CD4-positive, alpha-beta T cell treated with Interleukin-12 subunit alpha and Interleukin-12 subunit beta, for 1 hour (primary cell): ENCODE measurements at places on chromosomes 13 and 19.

DNA sequence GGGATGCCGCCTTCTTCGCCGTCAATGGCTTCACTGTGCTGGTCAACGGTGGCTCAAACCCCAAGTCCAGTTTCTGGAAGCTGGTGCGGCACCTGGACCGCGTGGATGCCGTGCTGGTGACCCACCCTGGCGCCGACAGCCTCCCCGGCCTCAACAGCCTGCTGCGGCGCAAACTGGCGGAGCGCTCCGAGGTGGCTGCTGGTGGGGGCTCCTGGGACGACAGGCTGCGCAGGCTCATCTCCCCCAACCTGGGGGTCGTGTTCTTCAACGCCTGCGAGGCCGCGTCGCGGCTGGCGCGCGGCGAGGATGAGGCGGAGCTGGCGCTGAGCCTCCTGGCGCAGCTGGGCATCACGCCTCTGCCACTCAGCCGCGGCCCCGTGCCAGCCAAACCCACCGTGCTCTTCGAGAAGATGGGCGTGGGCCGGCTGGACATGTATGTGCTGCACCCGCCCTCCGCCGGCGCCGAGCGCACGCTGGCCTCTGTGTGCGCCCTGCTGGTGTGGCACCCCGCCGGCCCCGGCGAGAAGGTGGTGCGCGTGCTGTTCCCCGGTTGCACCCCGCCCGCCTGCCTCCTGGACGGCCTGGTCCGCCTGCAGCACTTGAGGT, 7.0 kb downstream of the MAP1S start:
- DNase-seq: no peak

DNA sequence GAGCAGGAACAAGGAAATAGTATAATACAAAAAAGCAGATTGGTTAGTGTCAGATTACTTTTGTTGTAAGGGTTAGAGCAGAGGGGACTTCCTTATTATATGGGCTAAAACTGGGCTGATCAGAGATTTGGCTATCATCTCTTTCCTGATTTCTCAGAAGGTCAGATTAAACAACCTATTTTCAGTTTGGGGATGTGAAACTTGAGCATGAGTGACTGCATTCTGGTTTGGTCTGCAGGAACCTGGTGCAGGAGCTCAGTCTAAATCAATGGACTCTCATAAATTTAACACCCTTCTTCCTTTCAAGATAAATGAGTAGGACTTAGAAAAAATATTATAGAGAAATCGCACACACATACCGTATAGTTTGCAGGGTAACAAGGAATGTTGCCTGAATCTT, 12.9 kb upstream of the RFXAP start:
- no peak for DNase-seq

GRCh38 chr13:36915896-36916640, 4.0 kb downstream of the SMAD9 start:
- DNase-seq: no peak

GRCh38 chr19:17304386-17305215, 1.1 kb upstream of the MRPL34 start:
- no peak for DNase-seq

GRCh38 chr13:107886118-107886517, 329.2 kb downstream of the LIG4 start:
- DNase-seq: no peak

DNA sequence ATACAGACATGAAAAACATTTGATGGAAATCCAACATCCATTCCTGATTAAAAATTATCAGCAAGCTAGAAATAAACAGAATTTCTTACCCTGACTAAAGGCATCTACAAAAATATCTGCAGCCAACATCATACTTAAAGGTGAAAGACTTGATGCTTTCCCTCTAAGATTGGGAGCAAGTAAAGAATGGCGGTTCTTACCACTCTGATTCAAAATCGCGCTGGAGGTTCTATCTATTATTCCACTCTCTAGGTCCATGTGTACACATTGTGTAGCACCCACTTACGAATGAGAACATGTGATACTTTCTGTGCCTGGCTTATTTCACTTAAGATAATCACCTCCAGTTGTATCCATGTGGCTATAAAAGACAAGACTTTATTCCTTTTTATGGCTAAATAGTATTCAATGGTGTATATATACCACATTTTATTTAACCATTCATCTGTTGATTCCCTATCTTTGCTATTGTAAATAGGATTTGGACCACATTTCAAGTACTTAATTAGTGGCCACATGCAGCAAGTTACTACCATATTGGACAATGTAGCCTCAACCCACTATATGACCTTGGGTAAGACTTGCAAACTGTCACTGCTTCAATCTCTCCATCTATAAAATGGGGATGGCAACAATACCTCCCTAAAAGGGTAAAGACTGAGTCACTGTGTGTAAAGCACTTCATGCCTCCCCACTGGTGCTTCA, 38.4 kb upstream of the CYP2A7 start:
- DNase-seq: no peak

GRCh38 chr13:79404985-79405384, 1.1 kb downstream of the RBM26 start:
- DNase-seq: no peak

DNA sequence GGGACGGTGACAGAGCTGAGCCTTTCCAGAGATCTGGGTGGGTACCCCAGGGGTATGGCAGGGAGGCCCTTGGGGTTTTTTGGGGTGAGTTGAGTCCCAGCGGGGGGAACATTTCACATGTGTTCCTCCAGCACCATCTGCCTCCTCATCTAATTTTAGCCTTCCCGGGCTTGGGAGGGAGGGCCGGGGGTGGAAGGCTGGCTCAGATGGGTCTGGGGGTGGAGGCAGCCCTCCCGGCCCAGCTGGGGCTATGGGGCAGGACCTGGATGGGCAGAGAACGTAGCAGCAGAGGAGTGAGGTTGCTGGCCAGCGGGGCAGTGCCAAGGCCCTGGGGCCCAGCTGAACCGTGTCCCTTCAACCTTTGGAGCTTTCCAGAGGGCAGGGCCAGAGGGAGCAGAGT, 23.5 kb downstream of the ADGRL1 start:
- DNase-seq: no peak

GRCh38 chr19:58067240-58067912, 8.3 kb downstream of the ZNF135 start:
- DNase-seq: no peak

GRCh38 chr19:5957170-5957569, 20.8 kb downstream of the RANBP3 start:
- DNase-seq: no peak

DNA sequence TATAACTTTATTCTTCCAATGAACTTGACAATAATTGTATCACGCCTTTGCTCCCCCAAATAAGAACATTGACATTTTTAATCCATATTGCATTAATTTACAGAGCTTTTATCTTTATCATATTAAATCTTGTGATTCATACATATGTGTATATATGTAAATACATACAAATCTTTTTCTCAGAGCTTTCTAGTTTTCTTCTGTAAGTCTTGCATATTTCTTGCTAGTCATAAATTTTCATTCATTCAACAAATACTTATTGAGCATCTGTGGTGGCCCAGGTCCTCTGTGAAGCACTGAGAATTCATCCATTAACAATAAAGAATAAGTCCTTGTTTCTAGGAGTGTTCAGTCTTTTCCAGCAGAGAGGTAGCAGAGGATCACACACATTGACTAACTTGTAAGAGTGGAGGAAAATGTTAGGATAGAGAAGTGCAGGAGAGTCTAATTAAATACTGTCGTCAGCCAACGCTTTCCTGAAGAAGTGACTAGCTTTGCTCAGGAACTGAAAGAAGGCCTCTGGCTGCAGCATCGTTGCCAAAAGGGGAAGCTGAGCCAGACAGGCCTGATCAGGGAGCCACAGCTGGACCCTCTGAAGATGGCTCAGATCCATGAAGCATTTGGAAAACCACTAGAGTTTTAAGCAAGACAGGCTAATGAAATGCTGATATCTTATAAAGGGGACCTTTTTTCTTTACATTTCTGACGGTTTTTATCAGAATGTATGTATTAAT, 38.6 kb upstream of the LAMP1 start:
- no peak for DNase-seq

DNA sequence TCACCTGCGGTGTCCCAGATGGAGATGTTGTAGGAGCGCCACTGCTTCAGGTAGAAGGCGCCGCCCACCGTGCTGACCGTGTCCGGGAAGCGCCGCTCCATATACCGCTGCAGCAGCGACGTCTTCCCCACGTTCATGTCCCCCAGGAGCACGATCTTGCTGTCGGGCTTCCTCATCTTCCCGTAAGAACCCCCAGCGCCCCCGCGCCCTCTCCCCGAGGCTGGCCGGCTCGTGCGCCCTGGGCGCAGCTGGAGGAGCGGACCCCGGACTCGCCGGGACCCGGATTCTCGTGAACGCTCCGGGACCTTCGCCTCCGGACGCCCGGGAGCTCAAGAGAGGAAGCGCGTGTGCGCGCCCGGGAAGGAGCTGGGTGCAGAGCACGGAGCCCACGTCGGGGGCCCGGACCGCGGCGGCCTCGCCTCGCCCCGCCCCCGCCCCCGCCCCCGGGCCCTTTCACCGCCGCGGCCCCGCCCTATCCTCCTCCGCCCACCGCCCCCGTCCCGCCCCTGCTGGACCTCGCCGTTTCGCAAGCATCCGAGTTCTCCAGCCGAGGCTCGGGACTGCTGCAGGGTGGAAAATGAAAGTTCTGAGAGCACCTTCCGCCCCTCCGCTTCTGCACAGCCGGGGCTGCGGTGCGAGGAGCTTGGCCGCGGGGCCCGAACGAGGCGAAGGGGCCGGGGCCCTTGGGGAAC, at the start of gene RAB20:
Gene RAB20 (minus strand): TSS at position 379 of the 692 bp plus-strand sequence. CDS start 203 bp downstream, at position 176.
- peak; percentile 63 for DNase-seq

DNA sequence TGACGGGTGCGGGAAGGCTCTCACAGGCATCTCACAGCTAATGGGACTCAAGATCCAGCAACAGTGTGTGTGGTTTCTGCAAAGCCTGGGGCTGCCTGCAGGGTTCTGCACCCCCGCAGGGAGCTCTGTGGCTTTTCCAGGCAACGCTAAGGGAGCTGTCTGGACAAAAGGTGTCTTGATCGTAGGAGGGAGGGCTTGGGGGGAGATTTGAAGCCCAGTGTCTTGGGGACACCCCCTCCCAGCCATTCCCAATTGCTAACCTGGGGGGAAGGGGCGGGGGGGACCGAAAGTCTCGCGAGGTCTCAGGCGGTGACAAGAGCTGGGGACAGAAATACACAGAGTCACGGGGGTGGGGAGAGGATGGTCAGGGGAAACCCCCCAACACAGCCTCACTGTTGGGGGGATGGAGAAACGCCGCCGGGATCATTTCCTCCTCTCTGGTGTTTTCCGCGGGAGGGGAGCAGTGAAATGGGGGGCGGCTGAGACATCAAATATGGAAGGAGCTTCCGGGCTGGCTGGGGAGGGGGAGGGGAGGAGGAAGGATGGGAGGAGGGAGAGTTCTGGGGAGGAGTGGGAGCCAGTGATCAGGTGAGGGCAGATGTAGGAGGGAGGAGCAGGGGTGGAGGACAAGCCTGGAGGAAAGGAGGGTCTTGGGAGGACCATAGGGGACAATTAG, 13.3 kb downstream of the KCNC3 start:
- no peak for DNase-seq

DNA sequence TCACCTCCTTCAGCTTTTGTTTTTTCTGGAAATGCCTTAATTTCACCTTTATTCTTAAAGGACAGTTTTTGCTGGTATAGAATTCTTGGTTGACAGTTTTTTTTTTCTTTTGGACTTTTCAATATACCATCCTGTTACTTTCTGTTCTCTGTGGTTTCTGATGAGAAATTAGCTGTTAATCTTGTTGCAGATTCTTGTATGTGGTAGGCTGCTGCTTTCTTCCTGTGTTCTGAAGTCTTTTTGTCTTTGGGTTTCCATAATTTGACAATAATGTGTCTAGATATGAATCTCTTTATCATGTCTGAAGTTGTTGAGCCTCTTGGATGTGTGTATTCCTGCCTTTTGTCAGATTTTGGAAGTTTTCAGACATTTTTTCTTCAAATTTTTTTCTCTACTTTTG, 12.0 kb downstream of the ZNF283 start:
- no peak for DNase-seq

- no peak for DNase-seq
Observed at GRCh38 chr13:44768775-44769581, 192.8 kb upstream of the TSC22D1 start.

DNA sequence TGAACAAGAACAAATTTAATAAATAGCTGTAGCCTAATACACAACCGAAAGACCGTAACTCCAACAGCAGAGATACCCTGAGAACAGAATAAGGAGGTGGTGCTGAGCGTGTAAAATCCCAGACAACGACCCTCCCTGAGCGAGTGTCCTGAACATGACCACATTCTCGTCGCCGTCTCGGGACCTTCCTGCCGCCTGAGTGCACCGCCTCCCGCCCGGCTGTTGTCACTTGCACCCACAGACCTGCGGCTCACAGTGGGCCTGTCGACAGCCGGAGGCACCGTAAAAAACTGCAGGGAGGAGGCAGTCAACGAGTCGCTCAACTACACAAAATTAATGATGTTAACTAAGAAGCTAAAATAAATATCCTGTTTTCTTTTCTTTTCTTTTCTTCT, 35.8 kb upstream of the GRTP1 start:
- DNase-seq: no peak

- peak; percentile 48 for DNase-seq
Observed at GRCh38 chr19:56105090-56105701, 15.9 kb downstream of the ZNF787 start.

GRCh38 chr19:13026462-13027370, 31.4 kb downstream of the NFIX start:
- no peak for DNase-seq

DNA sequence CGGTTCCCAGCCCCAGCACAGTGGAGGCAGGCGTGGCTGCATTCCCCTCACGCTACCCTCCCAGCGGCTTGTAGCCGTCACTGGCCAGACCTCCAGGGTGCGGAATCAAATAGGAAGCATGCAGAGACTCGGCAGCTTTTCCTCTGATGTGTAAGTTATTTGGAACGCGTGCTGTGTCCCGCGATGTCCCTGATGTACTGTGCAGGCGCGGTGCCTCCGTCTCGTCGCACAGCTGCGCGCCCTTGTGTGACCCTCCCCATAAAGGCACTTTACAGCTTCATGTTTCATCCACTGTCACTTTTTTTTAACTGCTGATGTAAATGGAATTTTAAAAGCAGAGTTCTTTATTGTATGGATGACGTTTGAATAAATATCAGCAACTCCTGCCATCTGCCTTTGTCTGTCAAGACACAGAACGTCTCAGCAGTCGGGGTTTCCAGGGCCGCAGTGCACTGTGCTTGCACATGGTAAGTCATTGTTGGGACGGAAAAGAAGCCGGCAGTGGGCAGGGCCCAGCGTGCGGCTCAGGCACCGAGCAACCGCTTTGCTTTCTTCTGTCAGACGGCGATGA, 7.3 kb upstream of the F7 start:
- DNase-seq: no peak

DNA sequence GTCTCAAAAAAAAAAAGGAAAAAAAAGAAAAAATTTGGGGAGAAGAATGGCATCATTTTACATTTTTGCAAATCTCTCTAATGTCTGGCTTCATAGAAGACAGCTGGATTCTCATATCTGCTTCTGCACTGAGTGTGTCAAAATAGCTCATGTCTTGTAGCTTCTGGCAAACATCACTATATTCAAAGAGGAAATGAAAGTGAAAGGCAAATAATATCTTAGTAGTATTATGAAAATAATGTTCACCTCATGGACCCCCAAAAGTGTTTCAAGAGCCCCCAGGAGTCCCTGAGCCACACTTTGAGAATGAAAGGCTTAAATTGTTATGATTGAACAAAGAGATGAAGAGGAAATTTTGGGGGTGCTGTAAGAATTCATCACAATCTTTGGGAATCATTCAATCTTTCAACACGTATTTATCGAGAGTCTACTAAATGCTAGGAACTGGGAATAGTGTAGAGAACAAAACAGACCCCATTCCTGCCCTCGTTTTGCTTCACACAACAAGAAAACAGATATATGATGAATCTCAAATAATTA, 1.2 kb upstream of the SLC6A16 start:
- DNase-seq: no peak
